ENCODE measurements at places on chromosomes 1 and 21.

DNA sequence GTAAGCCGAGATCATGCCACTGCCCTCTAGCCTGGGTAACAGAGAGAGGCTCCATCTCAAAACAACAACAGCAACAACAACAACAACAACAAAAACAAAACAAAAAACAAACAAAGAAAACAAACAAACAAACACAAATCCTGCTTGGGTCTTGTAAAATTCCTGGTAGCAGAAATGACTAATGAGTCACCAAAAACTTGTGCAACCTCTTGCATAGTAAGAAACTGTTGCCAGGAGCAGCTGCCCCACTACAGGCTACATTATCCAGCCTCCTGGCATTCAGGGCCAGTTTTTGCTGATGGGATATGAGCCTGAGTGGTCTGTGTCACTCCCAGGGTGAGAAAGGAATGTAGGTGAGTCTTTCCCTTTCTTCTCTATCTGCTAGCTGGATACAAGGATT lies 245.4 kb downstream of the TNR start:
- DNase-seq: no peak

DNA sequence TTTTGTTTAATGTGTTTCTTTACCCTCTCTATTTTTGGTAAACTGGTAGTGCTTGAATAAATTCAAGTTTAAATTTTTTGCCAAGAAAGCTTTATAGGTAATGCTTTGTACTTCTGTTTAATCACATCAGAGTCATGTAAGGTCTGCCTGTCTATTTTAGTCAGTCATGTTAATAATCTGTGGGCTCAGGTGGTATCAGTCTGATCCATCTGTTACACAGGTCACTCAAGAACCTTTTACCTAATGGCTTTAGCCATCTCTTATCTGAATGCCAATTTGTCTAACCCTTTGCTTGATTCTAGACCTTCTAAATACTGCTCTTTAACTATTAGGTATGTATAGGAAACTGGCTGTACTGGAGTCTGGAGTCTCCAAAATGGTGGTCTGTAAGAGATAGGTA lies 16.6 kb downstream of the MDM4 start:
- DNase-seq: no peak

DNA sequence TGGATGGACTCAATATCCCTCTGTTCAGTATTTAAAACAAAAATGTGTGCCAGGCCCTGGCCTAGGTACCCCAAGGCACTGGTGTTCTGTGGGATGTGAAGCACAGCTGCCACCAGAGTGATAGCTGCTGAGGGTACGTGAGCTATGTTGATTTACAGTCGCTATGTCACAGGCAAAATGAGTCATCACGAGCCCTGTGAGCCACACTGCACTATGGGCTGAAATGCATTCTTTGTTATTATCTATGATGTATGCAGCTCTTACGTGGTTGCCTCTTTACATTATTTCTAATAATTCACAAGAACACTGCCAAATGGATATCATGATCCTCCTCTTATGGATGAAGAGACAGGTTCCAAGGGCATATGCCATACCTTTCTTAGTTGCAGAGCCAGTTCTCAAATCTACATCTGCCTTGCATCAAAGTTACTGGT lies 2.1 kb downstream of the TEX38 start:
- no peak for DNase-seq

DNA sequence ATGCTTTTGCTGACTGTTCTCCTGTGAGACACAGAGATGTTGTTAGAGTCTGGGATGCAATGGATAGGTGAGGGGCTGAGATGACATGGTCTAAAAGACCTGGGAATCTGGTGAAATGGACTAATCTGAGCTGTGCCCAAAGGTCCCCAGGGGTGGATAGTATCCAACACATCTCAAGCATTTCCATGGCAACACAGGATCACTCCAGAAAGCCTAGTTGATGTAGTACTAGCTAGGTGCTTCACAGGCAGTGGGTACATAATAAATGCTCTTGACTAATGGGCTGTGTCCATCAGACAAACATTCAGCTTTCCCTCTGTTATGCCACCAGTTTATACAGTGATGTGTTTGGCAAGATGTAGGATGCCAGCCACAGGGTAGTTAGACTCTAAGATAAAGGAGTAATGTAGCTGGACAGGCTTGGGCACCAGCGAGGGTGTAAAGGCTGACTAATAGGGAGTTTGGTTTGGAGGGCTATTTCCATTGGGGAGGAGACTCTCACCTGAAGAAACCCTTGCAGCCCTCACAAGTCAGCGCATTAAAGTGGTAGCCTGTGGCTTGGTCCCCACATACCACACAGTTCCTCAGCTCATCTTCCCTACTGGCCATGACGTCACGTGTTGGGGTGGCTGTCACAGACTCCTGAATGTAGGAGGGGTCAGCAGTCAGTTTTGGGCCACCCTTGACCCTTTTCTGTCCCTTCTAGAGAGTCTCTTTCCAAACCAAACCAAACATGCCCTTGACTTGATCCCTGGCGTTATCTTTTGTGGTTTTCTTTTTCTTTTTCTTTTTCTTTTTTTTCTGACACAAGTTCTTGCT lies 1.8 kb downstream of the NR1I3 start:
- no peak for DNase-seq

GRCh38 chr1:77655431-77655974 lies 27.0 kb downstream of the ZZZ3 start:
- no peak for DNase-seq

- no peak for DNase-seq
These were observed 49.2 kb upstream of the ATP5PO start for GRCh38 chr21:33964706-33965325.

GRCh38 chr1:77406661-77407060 lies 124.8 kb downstream of the AK5 start:
- DNase-seq: no peak

GRCh38 chr1:169012416-169012815 lies 94.1 kb upstream of the ATP1B1 start:
- DNase-seq: no peak

Measured in D721Med (cell line).